ENCODE measurements at places on chromosomes 16 and 17.

DNA sequence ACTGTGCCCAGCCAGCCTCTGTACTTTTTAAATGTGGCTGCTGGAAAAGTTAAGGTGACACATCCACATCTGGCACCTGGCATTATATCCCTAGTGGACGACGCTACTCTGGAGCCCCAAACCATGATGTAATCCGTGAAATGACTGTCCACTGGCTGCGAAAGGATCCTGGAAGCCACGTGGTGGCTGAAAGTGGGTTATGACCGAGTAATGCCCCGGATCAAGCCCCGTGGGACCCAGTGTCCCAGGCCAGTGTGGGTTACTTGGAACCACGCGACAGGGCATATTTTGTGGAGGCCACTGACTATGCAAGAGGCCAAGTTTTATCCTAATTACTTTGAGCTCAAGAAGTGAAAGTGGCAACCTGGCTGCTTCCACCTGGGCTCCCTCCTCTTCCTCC is 79.6 kb downstream of the PGS1 start:
- no peak for DNase-seq

DNA sequence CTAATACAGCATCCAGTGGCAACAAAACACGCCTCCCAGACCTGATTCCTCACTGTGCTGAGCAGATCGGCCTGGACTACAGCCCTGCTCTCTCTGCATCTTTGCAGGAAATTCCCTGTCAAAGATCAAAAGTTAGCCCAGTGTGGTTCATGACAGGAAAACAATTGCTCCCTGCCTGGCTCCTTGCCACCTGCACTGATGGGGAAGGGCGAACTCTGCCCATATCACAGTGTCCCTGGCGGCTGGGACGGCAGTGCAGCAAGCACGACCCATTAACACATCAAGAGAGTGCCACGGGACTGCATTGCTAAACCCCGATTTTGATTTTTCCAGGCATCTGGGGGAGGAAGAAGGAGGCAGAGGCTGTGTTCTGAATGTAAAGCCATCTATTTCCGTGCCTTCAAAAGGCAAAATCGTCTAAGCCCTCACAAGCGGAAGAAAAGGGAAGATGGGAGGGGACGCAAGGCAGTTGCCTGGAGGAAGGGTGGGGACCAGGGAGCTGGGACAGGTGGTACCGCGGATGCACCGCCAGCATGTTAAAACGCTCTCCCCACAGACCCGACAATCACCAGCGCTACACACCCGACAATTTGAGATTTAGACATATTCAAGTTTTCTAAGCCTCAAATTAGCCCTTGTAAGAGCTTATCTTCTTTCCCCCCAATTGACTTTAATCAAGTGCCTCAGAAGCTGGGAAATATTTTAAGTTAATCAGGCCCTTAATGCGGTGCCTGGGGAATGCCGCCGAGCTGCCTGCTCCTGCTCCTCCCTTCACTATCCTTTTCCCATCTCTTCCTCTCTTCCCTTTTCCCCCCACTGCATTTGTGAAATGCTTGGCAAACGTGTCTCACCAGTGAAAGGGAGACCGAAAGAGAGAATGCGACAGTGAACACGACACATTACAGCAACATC is 238.8 kb upstream of the CDH5 start:
- DNase-seq: no peak

- DNase-seq: no peak
Observed at GRCh38 chr17:5675625-5676421, 91.5 kb upstream of the NLRP1 start.

DNA sequence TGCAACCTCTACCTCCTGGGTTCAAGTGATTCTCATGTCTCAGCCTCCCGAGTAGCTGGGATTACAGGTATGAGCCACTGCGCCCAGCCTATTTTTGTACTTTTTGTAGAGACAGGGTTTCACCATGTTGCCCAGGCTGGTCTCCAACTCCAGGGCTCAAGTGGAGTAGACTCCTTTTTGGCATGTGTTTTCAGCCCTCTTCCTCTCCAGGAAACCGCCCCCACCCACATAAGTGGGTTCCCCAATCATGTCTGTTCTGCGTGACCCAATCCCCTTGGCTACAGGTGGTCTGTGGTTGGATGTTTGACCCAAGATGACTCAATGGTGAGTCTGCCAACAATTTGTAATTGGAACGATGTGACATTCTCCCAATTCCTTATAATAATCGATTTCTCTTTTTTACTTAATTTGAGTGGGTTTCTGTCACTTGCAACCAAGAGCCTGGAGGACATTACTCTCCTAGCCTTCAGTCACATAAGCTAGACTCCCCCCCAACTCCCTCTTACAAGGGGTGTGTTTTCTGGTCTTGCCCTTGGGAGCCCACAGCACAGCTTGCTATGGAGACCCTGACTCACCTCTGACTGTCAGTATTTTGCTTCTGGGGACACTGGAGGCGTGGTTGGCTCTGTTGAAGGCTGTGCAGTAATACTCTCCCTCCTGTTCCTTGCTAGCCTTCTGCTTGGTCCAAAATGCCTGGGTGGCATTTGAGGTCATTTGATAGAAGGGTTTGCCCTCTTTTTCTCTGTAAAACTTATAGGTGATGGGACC is 34.9 kb downstream of the PECAM1 start:
- DNase-seq: no peak

DNA sequence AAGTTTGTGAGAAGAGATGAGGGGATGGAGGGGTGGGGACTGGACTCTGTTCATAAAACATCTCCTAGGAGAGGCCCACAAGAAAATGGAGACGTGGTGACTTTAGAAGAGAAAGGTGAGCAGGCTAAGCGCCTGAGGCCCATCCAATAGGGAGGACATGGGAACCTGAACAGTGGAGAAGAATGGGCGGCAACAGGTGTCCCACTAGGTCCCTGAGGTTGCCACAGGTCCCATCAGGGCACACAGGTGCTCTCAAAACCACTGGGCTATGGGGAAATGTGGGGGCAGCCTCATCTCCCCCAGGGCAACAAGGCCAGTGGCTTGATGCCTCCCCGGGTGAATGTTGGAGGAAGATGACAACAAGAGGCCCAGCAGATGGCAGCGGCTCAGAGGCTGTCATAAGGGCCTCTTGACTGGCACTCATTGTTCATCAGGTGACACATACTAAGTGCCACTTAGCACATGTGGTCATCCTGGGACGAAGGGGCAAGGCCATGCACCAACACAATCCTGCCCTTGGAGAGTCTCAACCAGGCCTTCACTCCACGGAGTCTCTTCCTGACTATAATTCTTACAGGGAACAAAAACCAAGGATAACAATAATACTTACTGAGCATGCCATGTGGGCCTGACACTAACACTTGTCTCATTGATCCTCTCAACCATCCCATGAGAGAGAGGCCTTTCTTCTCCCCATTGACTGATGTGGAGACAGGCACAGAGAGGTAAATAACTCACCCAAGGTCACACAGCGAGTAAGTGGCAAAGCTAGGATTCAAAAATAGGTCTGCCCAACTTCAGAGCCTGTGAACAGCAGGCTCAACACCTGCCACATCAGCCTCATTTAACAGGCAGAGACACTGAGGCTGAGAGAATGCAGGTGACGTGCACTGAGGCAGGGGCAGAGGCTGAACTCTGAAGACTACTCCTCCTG is 38.0 kb downstream of the CUEDC1 start:
- DNase-seq: no peak

GRCh38 chr16:78134944-78135619 is 35.6 kb downstream of the WWOX start:
- DNase-seq: no peak
